ENCODE measurements at places on chromosomes 13 and 19.
A peak's percentile ranks its signal among the peaks of the same experiment; 100 is the strongest.

DNA sequence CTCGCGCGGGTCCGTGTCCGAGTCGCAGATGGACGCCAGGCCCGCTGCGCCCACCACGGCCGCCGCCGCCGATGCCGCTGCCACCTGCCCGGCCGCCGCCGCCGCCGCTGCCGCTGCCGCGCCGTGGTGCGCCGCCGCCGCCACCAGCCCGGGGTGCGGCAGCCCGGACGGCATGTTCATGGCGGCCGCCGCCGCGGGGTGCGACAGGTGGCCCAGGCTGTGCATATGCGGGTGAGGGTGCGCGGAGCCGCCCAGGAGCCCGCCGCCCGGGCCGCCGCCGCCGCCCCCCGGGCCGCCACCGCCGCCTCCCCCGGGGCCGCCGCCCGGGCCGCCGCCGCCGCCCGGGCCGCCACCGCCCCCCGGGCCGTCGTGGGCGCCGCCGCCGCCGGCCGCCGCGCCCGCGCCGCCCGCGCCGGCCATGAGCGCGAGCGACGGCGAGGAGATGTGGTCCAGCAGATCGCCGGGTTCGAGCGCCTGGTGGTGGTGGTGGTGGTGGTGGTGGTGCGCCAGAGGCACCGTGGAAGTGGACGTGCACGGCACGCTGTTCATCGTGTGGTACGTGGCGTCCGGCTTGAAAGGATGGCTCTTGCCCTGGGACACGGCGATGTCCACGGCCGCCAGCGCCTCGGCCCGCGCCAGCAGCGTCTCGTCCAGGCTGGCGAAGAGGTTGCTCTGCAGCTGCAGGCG lies 1.3 kb downstream of the POU4F1 start:
- DNase-seq, result no peak

GRCh38 chr13:39811696-39812095 lies 156.2 kb downstream of the COG6 start:
- no peak for DNase-seq

DNA sequence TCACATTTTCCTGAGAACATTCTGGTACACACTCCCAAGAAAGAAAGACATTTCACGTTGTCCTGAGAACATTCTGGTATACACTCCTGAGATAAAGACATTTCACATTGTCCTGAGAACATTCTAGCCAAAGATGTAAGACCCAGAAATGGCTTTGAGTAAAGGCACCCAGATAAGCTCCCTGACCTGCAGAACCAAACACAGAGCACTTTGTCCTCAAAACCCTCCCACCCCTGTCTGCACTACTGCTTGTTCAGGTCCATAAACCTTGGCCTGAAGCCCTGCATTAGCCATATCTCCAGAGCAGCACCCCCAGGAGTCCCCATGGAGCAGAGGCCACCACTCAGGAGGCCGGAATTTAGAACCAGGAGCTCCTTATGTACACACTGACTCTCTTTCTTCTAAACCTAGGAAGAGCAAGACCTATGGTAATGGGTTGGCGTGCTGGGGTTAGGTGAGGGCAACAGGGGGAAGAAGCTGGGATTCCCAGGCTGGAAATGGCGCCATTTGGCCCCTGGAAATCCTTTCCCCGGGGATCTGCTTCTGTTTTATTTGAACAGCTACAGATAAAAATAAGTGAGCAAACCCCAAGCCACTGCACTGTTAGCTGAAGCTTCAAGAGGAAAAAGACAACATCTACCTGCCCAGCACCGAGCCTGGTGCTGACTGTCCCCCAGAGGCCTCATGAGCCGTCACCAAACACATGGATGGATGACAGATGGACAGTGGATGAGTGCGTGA lies 13.7 kb downstream of the GAS6 start:
- no peak for DNase-seq

DNA sequence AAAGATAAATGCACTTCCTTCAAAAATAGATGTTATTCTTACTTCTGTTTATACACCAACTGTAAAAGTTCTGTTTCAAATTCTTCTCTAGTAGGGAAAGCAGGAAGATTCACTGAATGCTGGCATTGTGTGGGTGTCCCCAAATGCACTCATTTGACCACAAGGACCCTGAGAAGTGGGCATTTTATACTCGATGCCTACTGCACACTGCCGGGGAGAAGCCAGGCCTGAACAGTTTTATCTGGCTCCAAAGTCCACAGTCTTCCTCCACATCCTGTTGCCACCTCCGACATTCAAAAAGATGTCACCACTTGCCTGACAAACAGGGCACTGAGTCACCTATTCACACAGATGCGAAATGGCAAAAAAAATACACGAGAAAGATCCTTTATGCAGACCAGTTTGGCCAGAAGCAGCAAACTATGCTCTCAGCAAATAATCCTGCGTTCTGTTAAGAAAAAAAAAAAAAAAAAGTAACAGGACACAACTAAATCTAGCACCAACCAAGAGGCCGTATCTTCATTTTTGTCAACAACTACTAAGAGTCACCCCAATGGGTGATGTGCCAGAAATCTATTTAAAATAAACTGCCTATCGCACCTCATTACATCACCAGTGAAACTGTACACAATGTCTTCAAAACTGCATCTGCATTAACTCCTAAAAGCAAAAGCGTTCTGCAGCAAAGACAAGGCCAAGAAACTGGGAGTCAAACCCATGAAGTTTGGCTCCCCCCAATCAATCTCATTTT lies 6.2 kb downstream of the ZC3H4 start:
- DNase-seq, result peak; percentile 71

GRCh38 chr13:41621716-41622431 lies 164.5 kb downstream of the RGCC start:
- DNase-seq, result no peak

GRCh38 chr13:40478775-40479174 lies 187.7 kb downstream of the FOXO1 start:
- no peak for DNase-seq

GRCh38 chr19:35641515-35642151 lies at the start of gene ETV2:
Gene ETV2 (plus strand): TSS chr19:35641745. CDS start chr19:35642461, 716 bp downstream.
- DNase-seq, result peak; percentile 22

DNA sequence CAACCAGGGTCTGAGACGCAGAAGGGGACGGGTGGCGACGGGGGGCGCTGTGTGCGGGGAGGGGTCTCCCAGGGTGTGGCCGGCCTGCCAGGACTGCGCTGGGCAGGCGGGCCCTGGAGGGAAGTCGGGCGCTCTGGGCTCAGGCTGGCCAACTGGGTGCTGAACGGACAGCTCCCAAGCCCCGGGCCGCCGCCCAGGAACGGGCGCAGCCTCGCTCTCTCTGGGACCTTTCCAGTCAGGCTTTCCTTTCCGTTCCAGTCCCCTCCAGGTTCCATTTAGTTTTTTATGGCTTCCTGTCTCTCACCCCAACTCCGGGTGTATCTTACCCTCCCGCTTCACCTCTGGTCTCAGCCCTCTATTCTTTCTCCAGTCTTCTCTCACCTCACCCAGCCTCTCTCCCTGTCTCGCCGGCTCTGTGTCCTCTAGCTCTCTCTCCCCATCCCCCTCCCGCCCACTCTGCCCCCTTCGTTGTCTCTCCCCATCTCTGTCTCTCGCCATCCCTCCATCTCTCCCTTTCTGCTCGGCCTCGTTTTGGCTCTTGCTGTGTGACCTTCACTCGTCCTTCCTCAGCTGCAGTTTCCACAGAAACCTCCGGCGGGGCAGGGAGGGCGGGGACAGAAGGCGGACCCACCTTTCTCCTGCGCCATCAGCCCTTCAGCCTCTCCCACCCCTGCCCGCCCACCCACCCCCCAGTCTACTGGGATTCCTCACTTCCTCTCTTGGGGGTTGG lies 3.3 kb upstream of the ATP1A3 start:
- peak; percentile 28 for DNase-seq

- DNase-seq, result no peak
Measured at GRCh38 chr13:87274209-87274819, 396.9 kb upstream of the SLITRK5 start.

DNA sequence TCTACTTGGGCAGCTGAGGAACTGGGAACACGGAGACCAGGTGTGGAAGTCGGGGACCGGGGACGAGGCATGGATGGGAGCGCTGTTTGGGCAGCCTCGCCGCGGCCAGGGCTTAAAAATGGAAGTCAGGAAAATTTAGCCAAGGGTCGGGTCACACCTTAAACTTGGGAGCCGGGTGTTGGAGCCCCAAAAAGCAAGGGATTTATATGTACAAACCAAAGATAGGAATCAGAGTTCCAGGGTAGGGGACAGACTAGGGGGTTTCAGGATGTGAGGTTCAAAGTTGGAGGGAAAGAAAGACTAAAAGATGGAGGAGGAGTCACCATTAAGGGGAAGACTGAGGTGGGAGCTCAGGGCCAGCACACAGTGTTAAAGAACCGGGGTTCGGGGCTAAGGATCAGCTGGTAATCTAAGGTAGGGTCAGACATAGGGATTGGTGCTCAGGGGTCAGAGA lies 530 bp downstream of the FOXA3 start:
- no peak for DNase-seq

GRCh38 chr13:109646423-109646822 lies 140.0 kb downstream of the IRS2 start:
- DNase-seq, result no peak

DNA sequence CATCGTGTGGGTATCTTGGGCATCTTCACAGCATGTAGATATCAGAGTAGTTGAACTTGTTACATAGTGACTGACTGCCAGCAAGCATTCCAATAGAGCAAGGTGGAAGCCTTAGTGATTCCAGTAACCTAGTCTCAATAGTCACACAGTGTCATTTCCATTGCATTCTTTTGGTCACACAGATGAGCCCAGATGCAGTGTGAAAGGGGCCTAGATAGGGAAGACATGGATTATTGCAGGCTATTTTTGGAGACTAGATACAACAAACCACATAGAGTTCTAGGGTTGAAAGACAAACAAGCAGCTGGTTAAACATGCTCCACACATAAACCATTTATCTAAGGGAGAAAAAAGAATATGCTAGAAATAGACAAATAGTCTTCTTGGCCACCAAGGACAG lies 553.5 kb downstream of the DCT start:
- DNase-seq, result no peak

- DNase-seq, result no peak
Measured at GRCh38 chr13:56378566-56378965, 762.2 kb upstream of the PRR20A start.

GRCh38 chr13:61138857-61139256 lies 276.8 kb downstream of the PCDH20 start:
- no peak for DNase-seq

- no peak for DNase-seq
Measured at GRCh38 chr19:13023656-13024055, 28.4 kb downstream of the NFIX start.

DNA sequence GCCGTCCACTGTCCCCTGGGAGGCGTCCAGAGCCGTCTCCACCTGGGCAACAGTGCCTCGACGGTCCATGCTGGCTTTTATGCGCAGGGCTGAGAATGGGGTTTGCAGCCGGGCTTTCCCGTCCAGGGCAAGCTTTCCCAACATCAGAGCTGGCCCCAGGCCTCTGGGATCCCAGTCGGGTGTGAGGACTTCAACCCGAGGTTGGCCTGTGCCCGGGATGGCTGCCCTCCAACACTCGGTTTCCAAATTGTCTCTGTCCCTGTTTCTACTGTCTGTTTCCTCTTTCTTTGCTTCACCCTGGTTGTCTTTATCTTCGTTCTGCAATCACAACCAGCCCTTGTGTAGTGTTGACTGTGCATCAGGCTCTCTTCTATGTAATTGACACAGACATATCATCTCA lies at the start of gene IFNL4:
Gene IFNL4 (minus strand): TSS at position 51 of the 400 bp plus-strand sequence.
- no peak for DNase-seq

- no peak for DNase-seq
Measured at GRCh38 chr19:40013991-40014390, 17.1 kb downstream of the ZNF546 start.

DNA sequence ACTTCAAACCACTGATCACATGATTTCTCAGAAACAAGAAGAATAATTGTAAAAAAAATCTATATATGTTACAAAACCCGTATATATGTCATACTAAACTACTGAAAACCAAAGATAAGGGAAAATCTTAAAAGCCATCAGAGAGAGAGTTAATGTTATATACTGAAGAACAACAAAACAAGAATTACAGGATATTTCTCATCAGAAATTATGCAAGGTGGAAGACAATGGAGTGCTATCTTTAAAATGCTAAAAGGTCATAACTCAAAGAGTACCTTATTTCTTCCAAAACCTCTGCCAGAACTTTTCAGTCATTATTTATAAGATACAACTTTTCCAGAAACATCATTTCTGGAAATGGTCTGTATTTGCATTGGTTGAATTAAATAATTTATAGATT lies 256.8 kb downstream of the RBM26 start:
- DNase-seq, result no peak

DNA sequence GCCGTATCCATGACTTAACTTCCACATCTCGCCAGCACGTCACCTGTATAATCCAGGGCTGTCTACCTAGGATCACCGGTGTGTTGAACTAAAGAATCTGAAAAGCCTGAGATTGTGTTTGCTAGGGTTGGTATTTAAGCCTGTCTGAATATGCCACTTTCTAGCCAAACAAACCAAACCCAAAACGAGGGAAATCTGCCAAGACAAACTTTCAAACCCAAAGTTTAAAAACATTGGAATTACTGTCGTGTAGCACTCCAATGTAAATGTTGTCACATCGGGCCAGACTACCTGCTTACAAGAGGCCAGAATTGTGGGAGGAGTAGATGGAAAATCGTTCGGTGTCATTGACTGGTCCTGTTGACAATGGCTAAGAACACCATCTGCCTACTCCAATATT lies 747.8 kb downstream of the EFNB2 start:
- DNase-seq, result no peak

- DNase-seq, result no peak
Measured at GRCh38 chr13:48662226-48662625, 8.5 kb downstream of the CYSLTR2 start.

GRCh38 chr19:21611659-21612402 lies 106.4 kb downstream of the ZNF429 start:
- DNase-seq, result no peak

DNA sequence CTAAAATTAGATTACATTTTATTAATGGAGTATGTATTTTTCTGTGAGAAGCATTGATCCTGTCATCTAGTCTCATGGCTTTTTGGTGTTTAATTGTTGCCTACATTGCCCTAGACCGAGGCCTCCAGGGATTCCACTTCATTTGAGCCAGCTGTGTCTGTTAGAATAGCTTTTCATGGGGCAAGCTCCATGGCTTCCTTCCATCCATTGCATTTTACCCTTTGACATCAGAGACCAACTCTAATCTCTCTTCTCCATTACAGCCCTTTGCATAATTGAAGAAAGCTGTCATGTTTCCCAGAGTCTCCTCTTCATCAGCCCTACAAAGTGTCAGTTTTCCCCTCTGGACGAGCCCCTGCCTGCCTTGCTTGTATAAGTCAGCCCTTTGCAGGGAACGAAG lies 70.6 kb downstream of the MTUS2 start:
- DNase-seq, result no peak

DNA sequence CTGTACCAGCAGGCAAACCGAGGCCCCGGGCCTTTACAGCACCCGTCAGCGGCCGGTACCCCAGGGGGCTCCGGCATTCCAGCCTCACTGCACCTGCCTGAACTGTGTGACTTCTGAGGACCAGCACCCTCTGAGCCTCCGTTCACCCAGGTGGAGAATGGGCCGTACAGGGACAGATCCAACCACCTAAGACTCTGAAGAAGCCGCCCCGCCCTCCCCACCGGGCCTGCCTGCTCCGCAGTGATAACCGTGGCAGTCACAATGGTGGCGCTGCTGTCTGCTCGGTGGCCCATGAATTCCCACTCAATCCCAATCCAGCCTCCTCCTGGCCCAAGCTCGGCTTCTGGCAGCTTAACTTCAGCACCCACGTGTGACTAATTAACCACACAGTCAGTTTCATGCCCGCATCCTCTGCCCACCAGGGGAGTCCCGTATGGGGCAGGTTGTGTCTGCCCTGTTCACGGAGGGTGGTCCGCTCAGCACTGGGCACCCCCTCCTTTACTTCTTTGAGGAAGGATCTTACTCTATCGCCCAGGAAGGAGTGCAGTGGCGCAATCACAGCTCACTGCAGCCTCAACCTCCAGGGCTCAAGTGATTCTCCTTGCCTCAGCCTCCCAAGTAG lies 3.4 kb downstream of the TCF3 start:
- no peak for DNase-seq

GRCh38 chr19:33796164-33796875 lies at the start of gene KCTD15:
Gene KCTD15 (plus strand): TSS chr19:33796870. CDS start chr19:33800455, 3,585 bp downstream.
- no peak for DNase-seq
